Fibroblast of villous mesenchyme (primary cell): ENCODE measurements at places on chromosomes 6 and 20.

DNA sequence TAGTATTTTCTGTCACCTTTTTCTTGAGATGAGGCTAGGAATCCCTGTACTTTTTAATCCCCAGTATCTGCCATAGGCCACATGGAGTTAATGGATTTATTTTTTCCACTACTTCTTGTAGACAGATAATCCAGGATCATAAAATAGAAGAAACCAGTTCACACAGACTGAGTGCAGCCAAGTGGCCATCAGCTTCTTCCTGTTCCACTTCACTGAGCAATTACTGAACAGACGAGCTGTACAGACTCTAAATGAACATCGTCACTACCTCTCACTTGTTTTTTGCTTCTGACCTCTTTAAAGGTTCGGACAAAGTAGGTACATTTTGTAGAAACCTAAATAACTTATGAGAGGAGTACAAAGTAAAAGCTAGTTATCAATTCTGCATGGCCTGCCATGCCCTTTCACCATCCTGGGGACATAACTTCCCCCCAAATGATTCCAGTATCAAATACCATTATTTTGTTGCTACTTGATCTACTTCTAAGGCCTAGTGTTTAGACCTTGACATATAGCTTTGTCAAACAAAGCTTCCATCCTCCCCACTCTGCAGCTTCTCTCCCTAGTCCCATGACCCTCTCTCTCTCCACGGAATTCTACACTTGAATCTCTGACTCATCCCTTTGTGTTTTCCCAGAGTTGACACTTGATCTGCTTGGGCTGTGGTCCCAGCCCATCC, 34.4 kb upstream of the ARHGAP18 start:
- DNase-seq, result peak; percentile 84

DNA sequence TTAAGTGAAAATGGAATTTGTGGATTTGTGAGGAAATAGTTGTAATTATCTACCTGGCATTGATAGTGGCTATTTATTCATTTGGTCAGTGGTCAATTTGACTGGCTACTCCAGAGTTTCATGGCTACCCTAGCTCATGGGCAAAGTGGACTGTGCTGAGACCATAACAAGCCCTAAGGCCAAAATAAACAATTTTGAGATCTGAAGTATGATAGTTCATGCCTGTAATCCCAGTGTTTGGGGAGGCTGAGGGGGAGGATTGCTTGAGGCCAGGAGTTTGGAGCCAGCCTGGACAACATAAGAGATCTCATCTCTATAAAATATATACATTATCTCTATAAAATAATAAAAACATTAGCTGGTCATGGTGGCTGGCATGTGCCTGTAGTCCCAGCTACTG, 311.7 kb downstream of the HIVEP2 start:
- no peak for DNase-seq

DNA sequence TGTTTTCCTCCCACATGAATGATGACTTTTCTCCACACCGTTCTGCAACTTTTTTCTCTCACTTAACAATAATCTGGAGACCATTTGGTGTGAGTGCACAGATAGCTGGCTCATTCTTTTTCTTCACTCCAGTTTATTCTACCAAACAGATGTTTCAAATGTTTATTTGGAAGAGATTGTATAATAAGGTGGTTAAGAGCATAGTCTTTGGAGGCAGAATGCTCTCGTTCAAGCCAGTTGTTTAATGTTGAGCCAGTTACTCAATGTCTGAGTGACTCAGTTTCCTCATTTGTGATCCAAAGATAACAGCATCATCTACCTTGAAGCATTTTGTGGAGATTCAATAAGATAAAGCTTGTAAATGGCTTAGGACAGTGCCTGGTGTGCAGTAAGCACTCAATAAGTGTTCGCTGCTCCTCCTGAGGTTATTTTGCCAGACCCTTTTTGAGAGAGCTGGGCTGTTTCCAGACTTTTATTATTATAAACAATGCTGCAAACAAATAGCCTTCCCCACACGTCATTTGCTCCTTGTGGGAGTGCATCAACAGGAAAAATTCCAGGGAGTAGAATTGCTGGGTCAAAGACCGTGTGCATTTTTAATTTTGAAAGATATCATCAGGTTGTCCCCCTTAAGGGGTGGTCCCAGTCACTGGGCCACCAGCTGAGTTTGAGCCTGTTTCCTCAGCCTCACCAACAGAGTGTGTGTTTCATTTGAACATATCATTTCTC, 70.6 kb downstream of the VEGFA start:
- DNase-seq, result peak; percentile 89

DNA sequence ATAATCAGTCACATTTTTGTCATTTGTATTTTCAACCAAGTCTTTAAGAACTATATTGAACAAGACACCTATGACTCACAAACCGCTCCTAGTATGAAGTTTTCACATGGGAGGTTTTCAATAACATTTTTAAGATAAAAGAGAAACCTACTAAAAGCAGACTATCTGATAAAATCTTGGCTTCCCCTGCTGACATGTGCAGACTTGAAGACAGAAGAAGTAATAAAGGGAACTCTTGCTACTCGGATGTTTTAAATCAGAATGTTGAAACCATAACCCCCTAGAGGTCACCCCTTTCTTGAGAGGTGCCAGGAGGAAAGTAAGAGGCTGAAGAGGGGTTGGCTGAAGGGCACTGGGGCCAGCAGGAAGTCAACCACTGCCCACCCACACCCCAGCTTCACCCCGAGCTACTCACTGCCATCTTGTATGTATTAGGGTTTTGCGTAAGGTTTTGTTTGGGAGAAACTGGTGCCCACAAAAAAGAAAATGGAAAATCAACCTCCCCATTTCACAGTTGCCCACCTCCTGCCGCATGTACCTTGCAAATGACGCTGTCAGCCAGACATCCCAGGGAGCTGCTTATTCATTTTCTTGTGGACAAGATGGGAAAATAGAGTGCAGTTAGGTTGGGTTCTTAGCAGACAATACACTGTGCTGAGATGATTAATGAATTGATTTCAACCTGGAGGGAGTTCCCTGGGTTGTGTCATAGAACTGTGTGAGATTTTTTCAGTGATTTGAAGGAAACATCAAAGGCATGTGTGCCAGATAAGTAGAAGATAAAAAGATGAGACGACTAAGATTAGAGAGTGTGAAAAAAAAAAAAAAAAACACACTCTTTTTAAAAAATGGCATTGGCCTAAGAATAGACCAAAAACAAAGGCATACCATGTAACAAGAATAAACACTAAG, 83.2 kb upstream of the TAB2 start:
- DNase-seq, result peak; percentile 71

DNA sequence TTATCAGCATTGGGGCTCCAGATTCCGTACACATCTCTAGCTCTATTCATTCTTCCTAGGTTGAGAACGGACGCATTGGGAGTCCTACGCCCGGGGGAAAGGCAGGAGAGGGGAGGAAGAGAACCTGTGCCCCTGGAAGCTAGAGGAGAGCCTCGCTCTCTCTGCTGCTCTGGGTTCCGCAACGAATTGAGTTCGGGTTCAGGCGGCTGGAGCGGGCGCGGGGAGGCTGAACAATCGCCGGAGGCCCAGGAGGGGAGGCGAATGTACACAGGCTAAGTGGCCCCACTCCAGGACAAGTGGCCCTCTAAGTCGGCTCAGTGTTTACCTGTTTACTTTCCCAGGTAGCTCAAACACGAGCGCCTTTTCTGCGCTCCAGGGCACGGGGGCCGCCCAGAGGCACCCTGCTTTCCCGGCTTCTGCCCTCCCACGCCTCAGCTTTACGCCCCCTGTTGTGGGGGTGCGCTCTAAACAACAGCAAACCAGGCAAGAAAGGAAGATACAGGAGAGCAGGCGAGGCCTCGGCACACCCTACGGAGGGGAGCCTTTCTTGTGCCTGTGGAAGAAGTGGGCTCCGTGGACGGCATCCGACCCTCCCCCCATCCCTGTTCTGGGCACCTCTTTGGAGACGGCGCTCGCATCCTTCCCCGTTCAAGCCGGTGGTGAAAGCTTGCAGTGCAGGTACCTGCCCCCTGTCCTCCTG, 4.6 kb upstream of the NKX2-2 start:
- DNase-seq, result no peak

DNA sequence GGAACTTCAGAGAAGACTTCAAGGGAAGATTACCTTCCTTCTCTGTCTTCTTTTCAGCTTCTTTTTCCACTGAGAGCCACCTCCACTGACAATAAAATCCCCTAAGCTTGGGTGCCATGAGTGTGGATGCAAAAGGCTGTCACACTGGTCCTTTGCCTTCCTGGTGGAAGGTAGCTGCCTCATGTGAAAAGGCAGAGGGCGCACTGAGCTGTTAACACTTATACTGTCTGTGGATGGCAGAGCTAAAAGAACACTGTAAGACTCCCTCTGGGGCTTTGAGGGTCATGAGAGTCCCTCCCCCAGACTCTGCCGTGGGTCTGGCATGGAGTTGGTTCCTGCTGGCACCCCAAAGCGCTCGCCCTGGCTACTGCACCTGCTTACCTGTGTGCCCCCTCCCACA, 536.7 kb upstream of the IMPG1 start:
- DNase-seq, result no peak

GRCh38 chr20:48325656-48326433, 502.0 kb downstream of the PREX1 start:
- DNase-seq, result no peak

GRCh38 chr6:25014791-25015560, 79.2 kb upstream of the RIPOR2 start:
- peak; percentile 86 for DNase-seq
